ENCODE measurements at places on chromosomes 5 and 9.

DNA sequence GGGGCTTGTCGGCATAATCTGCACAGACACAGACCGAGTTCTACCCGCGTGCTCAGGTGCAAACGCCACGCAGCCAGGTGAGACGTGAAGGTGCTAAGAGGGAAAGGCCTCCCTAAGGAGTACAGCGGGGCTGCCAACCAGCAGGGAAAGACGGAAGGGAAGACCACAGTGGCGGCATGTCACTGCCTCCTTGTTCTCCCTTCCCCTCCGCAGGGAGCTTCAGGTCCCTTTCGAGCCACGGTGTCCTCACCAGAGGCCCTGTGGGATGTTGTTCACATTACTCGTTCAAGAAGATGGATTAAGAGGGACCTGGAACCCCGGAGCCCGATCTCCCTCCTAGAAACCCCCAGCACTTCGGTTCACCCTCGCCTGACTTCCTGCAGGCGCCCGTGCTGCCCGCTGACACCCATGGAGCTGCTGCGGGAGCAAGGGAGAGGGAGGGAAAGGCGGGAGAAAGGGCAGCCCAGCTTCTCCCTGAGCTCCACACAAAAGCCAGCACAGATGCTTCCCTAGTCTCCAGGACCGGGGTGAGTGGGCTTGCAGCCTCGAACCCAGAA is 686 bp downstream of the BRD9 start:
- no peak for DNase-seq

- no peak for DNase-seq
Measured at GRCh38 chr9:7376213-7376612, 423.4 kb downstream of the DMAC1 start.

GRCh38 chr5:56529666-56530430 is 285.5 kb upstream of the MAP3K1 start:
- no peak for DNase-seq

DNA sequence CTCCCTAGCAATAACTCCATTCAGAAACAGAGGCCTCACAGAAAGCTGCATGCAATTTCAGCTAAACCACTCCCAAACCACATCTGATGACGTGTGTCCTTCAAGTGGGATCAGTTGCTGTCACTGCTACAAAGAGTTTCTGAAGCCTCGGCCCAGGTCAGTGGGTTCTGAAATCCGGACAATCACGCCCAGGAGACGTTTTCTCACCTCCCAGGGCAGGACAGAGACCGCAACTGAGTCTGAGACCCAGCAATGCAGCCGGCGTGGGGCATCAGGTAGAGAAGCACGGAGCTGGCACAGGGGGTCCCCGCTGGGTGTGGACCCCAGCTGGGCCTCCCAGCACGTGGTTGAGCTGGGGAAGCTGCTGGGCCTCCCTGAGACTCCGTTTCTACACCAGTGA is 2.6 kb upstream of the UBE2QL1 start:
- no peak for DNase-seq

- no peak for DNase-seq
Measured at GRCh38 chr5:1511651-1512540, 11.9 kb downstream of the LPCAT1 start.

GRCh38 chr5:95826949-95827891 is 4.7 kb upstream of the GLRX start:
- no peak for DNase-seq

GRCh38 chr5:9363026-9363425 is 182.8 kb downstream of the SEMA5A start:
- DNase-seq = no peak

- no peak for DNase-seq
Measured at GRCh38 chr5:177412603-177413233, 3.4 kb upstream of the F12 start.

DNA sequence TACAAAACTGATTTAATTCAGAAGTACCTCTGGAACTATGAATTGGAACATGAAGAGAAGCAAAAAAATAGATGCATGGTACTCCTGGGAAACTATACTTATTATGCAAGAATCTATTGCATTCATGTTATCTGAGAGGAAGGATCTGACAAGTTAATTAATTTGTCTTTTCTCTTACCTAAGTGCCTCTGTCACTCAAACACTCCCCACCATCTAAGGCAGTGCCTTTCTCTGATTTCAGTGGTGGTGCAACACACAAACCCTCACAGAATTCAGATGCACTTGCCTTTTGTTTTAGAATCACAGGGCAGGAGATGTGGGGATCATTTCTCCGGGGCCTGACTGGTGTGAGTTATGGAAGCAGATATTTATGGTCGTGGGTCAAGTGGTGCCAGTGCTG is 52.5 kb upstream of the C9orf72 start:
- no peak for DNase-seq

DNA sequence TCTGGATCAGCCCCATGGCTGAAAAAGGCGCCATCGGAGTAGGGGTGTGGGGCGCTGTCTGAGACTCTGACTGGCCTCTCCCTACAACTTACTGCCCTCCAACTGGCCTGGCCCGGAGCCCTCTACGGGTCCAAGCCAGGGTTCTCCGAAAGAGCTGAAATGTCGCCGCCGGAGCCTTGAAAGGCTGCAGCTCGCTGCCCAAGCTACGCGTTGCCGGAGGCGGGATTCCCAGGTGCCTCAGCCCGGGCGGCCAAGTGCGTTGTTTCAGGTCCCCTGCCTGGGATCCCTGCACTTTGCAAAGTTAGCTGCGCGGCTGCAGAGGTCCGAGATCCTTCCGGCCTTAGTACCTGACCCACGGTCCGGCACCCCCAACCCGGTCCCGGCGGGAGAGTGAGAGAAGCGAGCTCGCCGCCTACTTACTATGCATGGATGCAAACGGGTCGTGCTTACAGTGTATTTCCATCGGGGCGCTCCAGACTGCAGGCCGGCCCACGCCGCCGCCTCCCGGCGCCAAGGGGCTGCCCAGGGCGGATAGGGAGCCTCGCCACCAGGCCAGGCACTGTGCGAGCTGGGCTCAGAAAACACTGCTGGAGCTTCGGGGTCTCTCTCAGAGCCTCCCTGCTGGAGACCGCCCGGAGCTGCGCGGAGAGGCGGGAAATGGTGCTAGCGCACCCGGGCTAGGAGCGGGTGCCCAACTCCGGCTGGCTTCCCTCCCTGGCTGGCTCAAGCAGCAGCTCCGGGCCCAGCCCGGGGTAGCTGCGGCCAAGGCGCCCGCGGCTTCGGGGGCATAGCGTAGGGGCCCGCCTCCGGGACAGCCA is 7.7 kb downstream of the PAX5 start:
- DNase-seq = no peak

GRCh38 chr9:2039294-2040180 is 24.4 kb downstream of the SMARCA2 start:
- no peak for DNase-seq

DNA sequence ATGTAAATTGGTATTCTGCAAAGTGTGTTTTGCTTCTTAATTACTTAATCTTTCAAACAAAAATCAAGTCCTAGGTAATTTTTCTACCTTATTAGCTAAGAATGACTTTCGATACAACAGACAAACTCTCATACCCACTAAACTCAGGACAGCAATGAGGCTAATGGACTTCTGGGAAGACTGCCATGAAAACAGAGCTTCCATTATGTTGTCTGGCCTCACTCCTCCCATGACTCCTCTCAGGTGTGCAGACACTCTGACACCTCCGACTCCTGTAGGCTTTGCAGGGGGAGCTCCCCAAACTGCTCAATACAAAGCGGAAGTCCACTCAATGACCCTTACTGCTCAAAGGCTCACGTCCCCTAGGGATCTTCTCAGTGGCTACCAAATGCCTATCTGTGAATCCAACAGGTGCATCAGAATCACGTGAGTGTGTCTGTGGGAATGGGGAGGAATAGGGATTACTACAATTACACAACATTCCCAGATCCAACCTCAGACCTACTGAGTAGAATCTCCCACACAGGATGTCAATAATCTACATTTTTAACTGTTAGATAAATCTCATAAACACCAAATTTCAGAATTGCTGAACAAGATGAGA is 289.9 kb downstream of the RAB3C start:
- no peak for DNase-seq

DNA sequence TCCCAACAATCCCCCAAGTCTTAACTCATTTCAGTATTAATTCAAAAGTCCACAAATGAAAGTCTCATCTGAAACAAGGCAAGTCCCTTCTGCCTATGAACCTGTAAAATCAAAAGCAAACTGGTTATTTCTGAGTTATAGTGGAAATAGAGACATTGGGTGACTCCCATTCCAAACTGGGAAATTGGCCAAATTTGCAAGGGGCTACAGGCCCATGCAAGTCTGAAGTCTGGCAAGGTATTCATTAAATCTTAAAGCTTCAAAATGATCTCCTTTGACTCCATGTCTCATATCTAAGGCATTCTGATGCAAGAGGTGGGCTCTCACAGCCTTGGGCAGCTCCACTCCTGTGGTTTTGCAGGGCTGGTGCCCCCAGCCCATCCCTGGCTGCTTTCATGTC is 167.9 kb downstream of the HTR1A start:
- DNase-seq = no peak

DNA sequence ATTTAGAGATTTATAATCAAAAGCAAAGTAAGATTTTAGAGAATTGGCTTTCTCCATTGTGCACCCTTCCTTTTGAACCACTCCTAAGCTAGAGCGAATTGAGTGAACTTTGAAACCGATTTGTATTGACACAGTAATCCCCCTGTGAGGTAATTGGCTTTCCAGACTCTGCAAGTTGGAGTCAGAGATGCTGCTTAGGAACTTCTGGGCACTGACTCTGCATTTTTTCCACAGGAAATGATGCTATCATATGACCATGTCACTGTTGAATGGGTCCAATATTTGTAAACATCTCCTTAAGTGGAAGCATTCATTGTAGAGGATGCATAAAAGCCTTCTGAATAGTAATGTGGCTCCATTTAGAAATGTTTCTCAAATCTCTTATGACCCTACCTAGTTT is 394.4 kb upstream of the ZNF608 start:
- no peak for DNase-seq

DNA sequence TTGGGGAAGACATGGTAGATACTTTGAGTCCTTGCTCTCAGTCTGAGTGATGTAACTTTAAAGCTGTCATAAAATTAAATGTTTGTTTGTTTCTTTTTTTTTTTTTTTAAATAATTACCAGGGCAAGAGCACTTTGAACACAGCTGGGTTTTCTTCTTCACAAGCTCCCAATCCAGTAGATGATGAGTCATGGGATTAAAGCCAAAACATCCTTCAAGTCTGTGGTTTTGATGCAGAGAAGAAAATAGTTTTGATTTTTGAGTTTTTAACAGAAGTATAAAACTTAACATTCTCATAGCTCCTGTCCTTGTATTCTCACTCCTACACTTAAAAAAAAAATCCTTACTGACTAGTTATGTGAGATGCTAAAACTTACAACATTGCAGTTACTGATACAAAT is 34.8 kb upstream of the IL31RA start:
- DNase-seq = no peak

GRCh38 chr9:30697958-30698357 is 1686.5 kb upstream of the ACO1 start:
- no peak for DNase-seq

DNA sequence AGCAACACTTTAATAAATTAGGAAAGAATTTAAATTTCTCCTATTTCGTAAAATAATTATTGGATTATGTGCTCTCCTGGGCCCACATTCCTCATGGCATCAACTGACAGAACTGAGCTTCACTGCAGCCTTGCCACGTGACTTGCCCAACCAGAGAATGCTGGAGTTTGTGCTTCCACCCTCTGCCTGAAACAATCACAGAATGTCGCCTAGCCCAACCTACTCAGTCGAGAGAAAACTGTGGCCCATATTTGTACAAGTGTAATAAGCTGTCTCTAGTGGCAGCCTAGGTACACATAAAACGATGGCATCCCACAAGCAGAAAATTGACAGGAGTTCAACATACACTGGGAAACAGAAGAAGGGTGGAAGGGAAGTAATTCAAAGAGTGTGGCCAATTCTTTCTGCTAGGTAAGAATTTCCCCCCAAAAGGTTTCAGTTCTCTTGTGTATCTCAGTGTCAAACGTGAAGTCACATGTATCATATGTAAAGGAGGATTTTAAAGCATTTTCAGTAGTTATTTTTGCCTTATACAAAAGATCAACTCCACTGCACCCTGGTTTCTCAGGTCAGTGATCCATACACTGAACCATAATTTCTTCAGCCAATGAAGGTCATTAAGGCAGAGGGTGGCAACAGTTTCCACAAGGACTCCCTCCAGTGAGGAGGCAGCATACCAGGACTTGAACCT is 41.7 kb downstream of the ZNF608 start:
- DNase-seq = no peak

DNA sequence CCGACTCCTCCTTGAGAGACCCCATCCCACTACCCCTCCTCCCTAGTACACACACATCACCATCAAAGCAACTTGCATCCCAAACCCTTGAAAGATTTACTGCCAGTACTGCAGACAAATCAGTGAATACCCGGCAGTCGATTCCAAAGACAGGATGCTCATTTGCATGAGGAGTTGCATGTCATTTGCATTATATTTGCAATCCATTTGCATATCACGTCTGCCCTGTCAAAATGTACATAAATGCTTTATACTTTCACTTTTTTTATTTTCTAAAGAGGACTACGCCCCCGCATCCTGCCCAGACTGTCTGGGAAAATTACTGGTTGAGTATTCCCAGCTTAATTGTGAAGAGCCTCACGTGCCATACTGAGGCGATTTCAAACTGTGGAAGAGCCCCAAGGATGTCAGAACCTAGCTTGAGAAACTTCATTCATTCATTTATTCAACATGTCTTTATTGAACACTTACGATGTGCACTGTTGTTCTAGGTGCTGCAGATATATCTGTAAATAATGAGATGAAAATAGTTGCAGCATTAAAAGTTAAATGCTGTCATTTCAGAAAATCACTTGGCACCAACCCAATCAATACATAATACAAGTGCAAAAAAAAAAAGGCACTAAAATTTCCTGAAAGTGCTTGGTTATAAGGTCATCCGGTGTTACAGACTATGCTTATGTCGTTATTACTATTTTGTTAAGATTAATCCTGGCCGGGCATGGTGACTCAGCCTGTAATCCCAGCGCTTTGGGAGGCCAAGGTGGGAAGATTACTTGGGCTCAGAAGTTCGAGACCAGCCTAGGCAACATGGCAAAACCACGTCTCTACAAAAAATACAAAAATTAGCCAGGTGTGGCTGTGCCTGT is 17.2 kb upstream of the SIL1 start:
- DNase-seq = no peak

DNA sequence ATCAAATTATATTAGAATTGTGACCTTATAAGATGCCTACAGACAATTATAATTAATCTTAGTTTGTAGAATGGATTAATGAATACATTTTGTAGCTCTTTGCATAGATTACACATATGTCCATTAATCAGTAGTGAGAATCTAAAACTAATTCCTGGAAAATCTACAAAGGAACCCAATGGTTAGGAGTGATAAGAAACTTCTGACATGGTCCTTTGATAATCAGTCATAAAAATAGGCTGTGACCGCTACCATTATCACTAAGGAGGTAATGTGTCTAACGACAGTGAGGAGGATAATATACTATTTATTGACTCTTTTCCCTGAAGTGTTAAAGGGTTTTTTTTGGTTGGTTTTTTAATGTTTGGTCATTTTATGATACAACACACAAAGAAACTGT is 46.6 kb downstream of the BNC2 start:
- DNase-seq = no peak

GRCh38 chr9:89863141-89863540 is 258.3 kb downstream of the GADD45G start:
- no peak for DNase-seq

All from stimulated activated CD8-positive, alpha-beta memory T cell treated with anti-CD3 and anti-CD28 coated beads, Interleukin-12 subunit alpha, Interleukin-12 subunit beta, amount 100 ng/mL, for 4 hours (primary cell).